ENCODE measurements at places on chromosomes 6 and 20. TPM values are rescaled to one million over a fixed set of nuclear protein-coding genes. Genes with fewer than 3 reads are reported as not detected.

The BPIFB1 gene
- total RNA-seq, result 0.58 TPM

The ZFP57 gene
- not detected for total RNA-seq

The KCNG1 gene
- total RNA-seq, result 0.40 TPM

The PSORS1C2 gene
- total RNA-seq, result not detected

The C6orf52 gene
- not detected for total RNA-seq

The GPR6 gene
- not detected for total RNA-seq

The AVP gene
- total RNA-seq, result not detected

The RIPPLY2 gene
- not detected for total RNA-seq

The HLA-DQB2 gene
- total RNA-seq, result not detected

The RIPOR3 gene
- 8.2 TPM for total RNA-seq

The SLC16A10 gene
- 4.7 TPM for total RNA-seq

The OXT gene
- total RNA-seq, result not detected

- ATAC-seq, result peak; percentile 78
Observed at GRCh38 chr6:163414117-163414945, at the start of gene QKI. TSS of gene QKI (plus strand) at chr6:163414718. CDS start at chr6:163415194, 476 bp downstream.

DNA sequence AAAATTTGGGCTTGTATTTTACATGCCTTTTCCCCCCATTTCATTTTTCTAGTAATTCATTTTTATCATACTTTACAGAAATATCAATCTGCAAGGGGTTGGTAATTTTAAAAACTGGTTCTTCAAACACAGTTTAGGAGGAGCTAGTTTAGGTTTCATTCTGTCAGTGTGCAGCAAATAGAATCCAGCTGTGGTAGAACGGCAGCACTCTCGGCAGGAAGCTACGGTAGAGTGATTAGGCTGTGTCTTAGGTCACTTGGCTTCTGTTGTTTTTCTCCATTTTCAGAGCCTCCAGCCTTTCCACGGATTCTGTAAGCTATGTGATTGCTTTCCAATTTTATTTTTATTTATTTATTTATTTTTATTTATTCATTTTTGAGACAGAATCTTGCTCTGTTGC lies 32.7 kb downstream of the TLDC2 start:
- no peak for ATAC-seq

- ATAC-seq, result no peak
Observed at GRCh38 chr20:62177307-62177706, 5.5 kb upstream of the MTG2 start.

GRCh38 chr6:139448051-139448649 lies 73.7 kb upstream of the CITED2 start:
- no peak for ATAC-seq

- ATAC-seq, result no peak
Observed at GRCh38 chr20:52682237-52682636, 289.9 kb upstream of the TSHZ2 start.

DNA sequence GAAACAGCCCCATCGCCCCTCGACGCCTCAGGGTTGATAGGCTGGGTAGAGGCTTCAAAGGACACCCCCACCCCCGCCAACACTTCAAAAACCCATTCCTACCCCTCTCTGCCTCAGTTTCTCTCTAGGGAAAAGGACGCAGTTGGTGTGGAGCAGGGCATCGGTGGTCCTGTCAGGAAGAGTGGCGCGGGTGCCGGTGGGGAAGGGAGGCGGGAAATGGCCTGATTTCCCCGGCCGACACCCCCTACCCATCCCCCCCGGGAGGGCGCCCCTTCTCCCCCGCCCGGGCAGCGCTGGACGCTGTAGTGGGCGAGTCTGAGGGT lies 367 bp downstream of the NRSN2 start:
- ATAC-seq, result peak; percentile 5

- no peak for ATAC-seq
Observed at GRCh38 chr6:118677193-118677592, 25.8 kb upstream of the CEP85L start.

DNA sequence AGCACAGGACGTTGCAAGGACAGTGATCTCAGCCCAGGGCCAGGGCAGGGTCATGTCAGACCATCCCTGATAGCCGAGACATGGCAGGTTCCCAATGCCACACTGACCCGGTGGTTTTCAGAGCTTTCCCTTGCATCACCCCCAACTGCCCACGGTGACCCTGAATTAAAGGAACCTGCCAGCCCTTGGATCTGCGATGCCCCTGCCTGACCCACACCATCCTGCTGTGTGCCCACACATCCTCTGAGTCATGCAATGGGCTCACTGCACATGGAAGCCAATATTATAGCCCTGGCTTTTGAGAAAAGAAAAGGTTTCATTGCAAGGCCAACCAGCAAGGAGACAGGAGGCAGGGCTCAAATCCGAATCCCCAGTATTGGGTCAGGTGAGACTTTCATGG lies 132.6 kb upstream of the CST7 start:
- no peak for ATAC-seq

GRCh38 chr6:149324428-149324827 lies 6.9 kb downstream of the TAB2 start:
- no peak for ATAC-seq

DNA sequence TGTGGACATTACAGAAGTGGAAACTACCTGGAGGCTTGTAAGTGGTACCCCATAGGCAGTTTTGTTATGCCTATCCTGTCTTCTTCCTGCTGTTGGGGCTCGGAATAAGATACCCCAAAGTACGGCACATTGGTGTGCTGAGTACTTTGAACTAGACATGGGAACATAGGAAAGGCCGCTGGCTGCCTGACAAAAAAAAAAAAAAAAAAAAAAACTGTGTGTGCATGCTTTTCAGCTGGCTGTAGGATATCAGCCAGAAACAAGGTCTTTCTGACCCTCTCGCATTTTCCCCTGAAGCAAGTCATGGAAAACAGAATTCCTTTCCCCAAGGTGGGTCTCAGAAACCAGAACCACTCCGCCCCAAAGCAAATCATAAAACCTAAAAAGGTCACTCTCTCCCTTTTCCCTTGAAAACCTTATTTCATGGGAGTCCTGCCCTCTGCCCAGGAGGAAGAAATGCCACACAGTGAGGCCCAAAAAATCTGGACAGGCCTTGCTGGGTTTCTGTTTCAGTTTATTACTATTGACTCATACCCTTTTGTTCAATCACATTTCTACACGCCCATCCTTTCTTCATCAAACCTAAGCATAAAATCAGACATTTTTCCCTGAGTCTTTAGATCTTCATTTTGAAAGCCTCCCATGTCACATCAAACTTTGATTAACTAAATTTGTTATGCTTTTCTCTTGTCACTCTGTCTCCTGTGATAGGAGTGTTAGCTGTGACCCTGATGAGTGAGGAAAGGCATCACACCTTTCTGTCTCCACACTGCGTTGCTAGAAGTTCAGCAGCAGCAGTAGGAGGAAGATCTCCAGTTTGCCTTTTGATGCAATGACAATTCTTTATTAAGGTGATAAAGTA lies 17.2 kb downstream of the SLC2A12 start:
- no peak for ATAC-seq

DNA sequence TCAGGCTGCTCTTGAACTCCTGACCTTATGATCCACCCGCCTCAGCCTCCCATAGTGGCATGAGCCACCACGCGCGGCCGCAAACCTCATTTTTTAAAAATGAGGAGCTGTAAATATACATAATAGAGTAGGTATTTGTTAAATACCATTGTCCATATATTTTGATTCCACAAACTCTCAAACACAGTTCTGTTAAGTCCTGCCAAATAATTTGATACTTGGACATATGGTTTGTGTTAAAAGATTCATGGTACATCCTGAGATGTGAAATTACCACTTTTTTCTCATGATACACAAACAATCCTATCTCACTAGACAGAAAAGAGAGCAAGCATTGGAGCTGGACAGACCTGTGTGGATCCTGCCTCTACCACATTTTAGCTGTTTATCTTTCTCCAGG lies 334.1 kb upstream of the KCNQ5 start:
- no peak for ATAC-seq

- no peak for ATAC-seq
Observed at GRCh38 chr6:84028350-84028749, 5.2 kb upstream of the MRAP2 start.

- no peak for ATAC-seq
Observed at GRCh38 chr6:48733581-48733980, 622.6 kb upstream of the PTCHD4 start.

GRCh38 chr6:140193269-140193668 lies 818.8 kb upstream of the CITED2 start:
- no peak for ATAC-seq

DNA sequence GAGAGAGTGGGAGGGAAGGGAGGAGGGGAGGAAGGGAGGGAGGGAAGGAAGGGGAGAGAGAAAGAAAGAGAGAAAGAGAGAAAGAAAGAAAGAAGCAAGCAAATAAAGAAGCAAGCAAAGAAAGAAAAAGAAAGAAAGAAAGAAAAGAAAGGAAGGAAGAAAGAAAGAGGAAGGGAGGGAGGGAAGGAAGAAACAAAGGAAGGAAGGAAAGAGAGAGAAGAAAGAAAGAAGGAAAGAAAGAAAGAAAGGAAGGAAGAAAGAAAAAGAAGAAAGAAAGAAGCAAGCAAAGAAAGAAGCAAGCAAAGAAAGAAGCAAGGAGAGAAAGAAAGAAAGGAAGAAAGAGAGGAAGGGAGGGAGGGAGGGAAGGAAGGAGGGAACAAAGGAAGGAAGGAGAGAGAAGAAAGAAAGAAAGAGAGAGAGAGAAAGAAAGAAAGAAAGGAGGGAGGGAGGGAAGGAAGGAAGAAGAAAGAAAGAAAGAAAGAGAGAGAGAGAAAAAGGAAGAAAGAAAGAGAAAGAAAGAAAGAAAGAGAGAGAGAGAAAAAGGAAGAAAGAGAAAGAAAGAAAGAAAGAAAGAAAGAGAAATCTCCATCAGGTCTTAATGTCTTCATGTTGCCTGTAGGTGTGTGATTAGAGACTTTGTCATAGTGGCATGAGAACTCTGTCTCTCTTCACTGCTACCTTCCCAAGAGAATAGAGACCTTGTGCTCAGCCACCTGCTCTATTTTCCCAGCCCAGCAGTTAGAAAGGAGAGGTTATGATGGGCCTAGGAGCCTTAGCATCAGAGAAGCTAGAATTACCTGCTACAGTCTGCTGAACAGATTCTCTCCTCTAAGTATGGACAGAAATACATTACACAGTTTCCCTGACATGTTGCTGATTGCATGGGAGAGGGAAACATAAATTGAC lies 5.0 kb downstream of the SEMG1 start:
- ATAC-seq, result no peak

- no peak for ATAC-seq
Observed at GRCh38 chr6:112800439-112800838, 453.3 kb downstream of the RFPL4B start.

DNA sequence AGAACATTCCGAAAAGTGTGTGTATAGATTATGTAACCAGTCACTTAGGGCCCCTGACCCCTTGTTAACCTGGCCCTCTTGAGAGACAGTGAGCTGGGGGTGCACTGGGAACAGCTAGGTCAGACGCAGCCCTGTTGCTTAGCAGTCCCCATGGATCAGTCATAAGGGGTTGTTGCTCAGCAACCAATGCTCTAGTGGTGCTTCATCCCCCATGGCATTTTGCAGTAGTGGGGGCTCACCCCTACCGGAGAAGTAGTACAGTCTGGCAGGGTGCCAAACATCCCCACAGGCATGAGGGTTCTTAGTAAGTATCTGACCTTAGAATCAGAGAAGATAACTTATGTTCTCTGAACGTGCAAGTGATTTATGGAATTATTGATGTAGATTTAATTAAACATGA lies 12.3 kb downstream of the PKIB start:
- no peak for ATAC-seq

- ATAC-seq, result no peak
Observed at GRCh38 chr6:44969446-44970185, 358.5 kb upstream of the RUNX2 start.

- ATAC-seq, result no peak
Observed at GRCh38 chr6:109039795-109040194, 54.9 kb downstream of the SESN1 start.

GRCh38 chr20:46108435-46108841 lies 9.7 kb upstream of the CD40 start:
- ATAC-seq, result no peak

GRCh38 chr6:32963866-32964265 lies 4.5 kb upstream of the BRD2 start:
- no peak for ATAC-seq

GRCh38 chr20:33659341-33660034 lies 2.6 kb upstream of the C20orf144 start:
- ATAC-seq, result no peak

GRCh38 chr6:84191802-84192201 lies 35.6 kb downstream of the CEP162 start:
- no peak for ATAC-seq

DNA sequence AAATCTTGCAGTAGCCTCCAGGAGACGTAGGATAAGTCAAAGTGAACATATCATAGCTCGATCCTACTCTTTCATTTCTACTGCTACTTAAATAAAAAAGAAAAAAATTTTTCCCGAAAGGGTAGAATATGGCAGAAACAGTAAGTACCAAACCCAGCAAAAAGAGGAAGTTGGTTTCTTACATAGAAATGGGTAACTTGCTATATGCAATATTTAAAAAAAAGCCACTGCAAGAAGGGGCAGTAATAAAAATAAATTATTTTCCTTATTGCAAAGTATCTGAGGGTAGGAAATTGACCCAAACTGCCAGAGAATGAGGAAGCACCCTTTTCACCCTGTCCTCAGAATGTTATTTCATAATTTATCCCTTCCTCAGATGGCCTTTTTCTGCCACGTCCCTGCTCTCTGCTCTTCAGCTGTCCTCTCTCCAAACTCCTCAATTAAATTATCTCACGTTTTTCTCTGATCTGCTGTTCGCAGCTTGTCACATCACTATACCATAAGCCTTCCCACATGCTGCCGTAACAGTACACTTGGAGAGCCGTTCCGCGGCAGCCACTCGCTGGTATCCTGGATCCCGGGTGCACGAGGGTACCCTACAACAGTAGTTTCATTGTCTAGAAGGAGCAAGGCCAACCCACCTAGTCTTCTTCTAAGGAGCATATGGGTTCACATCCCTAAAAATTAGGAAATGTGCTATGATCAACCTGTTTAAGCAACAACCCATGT lies 149.6 kb downstream of the BACH2 start:
- no peak for ATAC-seq

- ATAC-seq, result no peak
Observed at GRCh38 chr20:26208296-26209091, 511.8 kb upstream of the ZNF337 start.

Data from gastroesophageal sphincter (tissue), 4 donors.